ENCODE measurements at places on chromosomes 6 and 20. TPM values are rescaled to one million over a fixed set of nuclear protein-coding genes. Genes with fewer than 3 reads are reported as not detected.

The TPBG gene
- 12.4 TPM for total RNA-seq

DNA sequence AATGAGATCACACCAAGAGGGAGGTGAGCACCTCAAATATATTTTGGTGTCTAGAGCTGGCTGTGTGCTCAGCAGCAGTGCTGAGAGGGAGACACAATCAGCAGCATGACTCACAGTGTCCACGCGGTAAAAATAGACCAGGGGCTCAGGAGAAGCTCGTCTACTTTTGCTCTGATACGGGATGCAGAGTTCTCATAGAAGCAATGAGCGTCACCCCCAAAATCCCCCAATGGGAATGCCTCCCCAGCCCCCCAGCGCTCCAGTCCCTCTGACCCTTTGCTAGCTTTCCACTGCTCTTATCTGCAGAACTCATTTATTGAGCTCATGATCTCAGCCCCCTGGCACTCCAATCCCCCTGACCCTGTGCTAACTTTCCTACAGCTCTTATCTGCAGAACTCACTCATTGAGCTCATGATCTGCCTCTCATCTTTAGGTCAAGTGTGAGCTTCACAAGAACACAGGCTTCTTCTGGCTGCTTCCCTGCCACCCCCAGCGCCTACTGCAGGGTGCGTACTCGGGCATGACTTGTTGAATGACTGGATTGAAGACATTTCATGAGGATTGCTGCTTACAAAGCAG, 34.0 kb downstream of the SYNDIG1 start:
- DNase-seq, result no peak

The OR2H1 gene
- total RNA-seq, result not detected

The LINC00237 gene
- total RNA-seq, result not detected

DNA sequence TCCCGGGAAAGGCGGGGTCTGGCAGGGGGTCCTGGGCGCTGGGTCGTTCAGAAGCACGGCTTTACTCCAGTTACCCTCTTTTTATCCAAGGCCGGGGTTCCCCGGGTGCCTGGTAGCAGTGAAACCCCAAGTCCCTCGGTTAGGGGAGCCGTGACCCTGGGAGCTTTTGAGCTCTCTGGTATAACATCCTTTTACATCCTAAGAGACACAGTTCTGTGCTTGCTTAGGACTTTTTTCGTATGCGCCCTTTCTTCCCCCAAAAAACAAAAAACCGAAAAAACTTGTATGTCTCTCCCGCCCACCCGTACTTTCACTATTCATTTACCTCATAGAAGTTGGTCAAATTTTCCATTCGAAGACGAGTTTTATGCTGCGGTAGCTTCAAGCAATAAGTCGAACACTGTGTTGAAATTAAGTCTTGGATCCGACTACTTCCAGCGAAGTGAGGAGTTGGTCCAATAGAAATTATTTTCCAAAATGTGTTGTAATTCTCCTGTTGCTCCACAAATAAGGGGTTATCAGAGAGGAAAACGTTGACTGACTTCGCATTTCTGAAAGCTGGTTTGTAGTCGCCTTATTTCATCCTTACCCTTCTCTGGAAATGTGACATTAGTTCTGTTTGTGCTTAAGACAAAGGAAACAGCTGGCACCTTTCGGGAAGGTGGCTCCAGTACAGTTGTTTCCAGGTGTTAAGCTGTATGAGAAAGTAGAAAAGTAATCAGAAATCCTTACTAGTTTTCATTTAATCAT, 816 bp upstream of the MAN1A1 start:
- DNase-seq, result no peak

DNA sequence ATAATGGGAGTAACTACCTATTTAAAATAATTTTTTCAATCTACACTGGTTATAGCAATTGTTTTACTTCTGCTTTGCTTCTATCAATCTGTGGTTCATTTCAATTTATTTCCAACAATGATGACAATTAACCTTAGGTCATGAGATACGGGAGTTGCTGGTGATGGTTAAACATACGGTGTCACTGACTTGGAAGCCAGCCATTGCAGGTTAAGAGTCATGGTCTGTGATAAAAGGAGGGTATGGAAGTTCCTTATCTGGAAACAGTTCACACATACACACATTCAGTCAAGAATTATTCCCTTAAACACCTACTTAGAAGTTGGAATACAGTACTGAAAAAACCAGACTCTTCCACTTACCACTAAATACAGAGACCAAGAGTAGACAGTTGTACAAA, 180.0 kb downstream of the KIF16B start:
- no peak for DNase-seq

DNA sequence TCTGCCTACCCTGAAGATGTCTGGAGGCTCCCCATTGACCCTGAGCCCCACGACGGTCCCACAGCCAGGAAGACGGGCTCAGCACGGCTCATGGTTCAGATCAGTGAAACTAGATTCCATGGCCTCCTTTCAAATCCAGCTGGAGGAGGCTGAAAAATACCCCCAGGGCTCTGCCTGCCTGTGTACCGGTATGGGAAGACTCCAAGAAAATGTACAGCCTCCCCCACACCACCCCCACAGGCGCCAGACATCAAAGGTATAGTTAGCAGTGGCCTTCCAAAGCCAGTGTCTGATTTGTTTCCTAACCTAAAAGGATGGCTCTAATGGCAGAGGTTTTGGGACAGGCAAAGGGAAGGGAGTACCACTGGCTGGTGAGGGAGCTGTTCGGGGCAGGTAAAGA, 86.2 kb upstream of the SNAP25 start:
- DNase-seq, result no peak

GRCh38 chr20:59665656-59666555, 61.6 kb downstream of the PHACTR3 start:
- no peak for DNase-seq

The GZF1 gene
- 12.5 TPM for total RNA-seq

- no peak for DNase-seq
These were observed 56.8 kb upstream of the MTRF1L start for GRCh38 chr6:153059311-153059710.

DNA sequence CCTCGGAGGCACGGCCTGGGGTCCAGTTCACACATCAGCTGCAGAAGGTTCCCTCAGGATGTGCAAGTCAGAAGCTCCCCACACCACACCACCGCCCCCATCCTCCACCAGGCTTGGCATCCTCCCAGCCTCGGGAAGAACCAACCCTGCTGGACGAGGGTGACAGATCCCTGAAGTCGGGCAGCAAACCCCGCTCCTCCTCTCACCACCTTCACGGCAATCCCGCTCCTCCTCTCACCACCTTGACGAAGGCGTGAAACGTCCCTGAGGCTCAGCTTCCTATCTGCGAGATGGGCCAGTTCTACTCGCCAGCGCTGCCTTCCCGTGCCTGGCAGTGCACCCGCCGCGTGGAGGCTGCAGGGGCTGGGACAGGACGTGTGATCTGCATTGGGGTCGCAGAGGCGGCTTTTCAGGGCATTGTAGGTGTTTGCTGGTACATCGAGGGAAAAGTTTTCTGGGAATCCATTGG, 327.0 kb downstream of the TAF4 start:
- DNase-seq, result no peak

The IL22RA2 gene
- not detected for total RNA-seq

The STMND1 gene
- total RNA-seq, result not detected

The C6orf52 gene
- total RNA-seq, result not detected

DNA sequence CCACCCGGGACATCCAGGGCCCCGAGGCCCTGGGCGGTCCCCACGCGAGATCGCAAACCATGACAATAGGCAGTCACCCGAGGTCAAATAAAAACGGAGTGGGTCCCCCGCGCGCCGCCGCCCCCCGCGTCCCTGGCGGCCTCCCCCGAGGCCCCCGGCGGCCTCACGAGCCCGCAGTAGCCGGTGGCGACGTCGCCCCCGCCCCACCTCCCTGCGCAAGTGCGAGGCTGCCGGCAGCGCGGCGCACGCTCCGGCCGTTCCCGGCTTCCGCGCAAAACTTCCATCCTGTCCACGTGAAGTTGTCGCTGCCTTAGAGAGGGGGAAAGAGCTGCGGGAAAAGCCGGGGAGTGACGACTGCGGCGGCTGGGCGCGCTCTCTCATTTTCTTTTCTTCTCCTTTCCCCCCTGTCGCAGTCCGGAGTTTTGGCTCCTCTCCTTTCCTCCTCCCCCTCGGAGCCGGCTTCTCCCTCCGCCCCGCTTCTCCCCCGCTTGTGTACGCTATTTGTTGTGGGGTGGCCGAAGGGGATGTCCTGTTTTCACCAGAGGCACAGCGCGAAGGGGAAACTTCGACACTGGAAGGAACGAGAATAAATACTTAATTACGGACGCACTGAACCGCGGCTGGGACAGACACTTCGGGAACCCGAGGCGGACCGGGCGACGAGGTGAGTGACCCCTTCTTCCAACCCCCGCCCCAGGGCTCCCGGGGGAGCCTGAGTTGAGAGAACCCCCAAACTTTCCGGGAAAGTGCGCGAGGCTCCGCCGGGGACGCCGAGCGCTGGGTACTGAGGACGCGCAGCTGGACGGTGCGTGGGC, at the start of gene EYA4:
Gene EYA4 (plus strand): TSS at position 272 of the 815 bp plus-strand sequence. CDS start 33,424 bp downstream, outside the sequence.
- peak; percentile 58 for DNase-seq

The PHACTR1 gene
- 72.8 TPM for total RNA-seq

DNA sequence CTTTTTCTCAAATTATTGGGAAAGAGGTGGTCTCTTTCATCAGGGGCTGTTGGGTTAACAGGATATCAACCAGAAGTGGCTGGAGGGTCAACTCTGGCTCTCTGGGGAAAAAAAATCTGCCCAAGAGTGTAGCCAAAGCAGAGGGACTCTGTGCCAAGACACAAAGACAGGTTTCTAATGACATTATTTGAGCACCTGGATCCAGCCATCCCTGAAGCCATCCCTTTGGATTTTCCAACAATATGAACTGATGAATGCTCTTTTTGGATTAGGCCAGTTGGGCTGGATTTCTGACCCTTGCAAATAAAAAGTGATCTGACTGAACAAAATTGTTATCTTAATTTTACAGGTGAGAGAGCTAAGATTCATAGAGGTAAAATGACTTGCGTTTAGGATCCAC, 88.7 kb downstream of the KCNB1 start:
- DNase-seq, result no peak

The PRR18 gene
- not detected for total RNA-seq

The BNIP5 gene
- total RNA-seq, result not detected

GRCh38 chr6:5511954-5512353, 250.6 kb downstream of the FARS2 start:
- DNase-seq, result no peak
